ENCODE measurements at places on chromosomes 3 and 15. TPM values are rescaled to one million over a fixed set of nuclear protein-coding genes. Genes with fewer than 3 reads are reported as not detected.

- DNase-seq: no peak
These were observed 156.7 kb downstream of the EPHA3 start for GRCh38 chr3:89264037-89264560.

- no peak for DNase-seq
These were observed 18.4 kb downstream of the ACKR2 start for GRCh38 chr3:42827654-42828053.

DNA sequence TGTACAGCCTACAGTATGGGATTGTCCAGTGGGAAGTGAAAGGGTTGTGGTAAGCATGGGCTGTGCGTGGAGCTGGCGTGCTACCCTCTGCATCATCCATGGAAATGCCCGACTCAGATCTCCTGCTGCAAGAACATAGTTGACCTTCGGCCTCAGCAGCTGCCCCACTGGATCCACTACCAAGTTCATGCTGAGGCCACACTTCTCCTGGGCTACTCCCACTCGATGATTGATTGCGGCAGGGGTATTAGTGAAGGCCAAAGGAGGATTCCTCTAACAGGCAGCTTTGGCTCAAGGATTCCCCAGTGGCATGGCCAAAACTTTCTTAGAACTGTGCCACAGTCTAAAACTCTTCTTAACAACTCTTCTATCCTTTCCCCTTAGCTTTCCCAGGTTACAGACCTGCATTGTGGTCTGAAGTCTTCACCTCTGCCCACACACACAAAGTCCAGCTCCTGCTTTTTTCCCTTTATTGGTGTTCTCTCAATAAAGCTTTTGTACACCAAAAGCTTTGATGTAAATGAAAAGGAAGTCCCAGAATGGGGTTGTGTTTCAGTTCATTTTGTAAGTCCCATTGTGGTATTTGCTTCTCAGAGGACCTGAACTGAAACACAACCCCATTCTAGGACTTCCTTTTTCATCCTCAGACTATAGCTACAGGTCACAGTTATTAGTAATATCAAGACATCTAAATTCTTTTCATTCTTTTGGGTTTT is 4.9 kb upstream of the TBC1D5 start:
- DNase-seq: no peak

- no peak for DNase-seq
These were observed 219.1 kb downstream of the ZNF385D start for GRCh38 chr3:21531909-21532308.

Gene CCDC80
- 153 TPM for total RNA-seq

Measured in ovary (tissue), 10 donors.